Stimulated activated effector memory CD8-positive, alpha-beta T cell treated with anti-CD3 and anti-CD28 coated beads, Interleukin-12 subunit alpha, Interleukin-12 subunit beta, amount 100 ng/mL, for 72 hours (primary cell): ENCODE measurements at places on chromosomes 2 and 18.

- DNase-seq: no peak
These were observed 92.0 kb downstream of the NDUFA10 start for GRCh38 chr2:239932881-239933735.

DNA sequence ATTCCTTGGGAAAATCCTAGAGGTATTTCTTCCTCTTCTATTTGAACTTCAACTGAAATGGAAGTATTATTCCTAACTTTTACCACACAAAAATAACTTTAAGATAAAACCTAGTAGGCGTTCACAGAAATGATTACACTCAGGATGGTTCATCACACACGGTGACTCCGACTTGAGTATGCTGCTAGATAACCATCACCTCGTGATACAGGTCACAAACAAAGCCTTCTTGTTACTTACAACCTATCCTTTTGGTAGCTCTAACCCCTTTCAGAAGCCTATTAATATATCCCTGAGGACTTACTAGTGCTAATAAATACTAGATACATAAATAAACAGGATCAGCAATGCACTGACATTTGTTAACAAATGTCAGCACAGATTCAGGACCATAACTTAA, 101.0 kb upstream of the DNER start:
- DNase-seq: no peak

- no peak for DNase-seq
These were observed 178.0 kb downstream of the BABAM2 start for GRCh38 chr2:28068527-28068926.

DNA sequence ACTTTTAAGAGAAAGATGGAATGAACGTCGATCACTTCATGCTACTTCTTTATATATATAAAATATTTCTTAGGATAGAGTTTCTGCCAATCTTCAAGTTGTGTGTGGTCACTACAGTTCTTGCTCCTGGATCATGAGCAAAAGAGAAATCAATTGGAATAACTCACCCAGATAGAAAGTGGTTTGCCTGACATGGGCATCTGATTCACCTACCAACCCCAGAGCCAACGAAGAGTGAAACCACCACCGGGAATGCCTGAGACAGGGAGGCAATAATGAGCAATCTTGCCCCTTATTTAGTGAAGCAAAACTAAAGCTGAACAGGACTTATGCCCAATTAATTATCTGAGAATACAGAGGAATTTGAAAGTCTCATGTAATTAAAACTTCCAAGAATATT, 250.2 kb upstream of the REG3G start:
- no peak for DNase-seq

- DNase-seq: no peak
These were observed 303.9 kb downstream of the EIPR1 start for GRCh38 chr2:3073704-3074103.

GRCh38 chr2:46179037-46179621, 118.1 kb upstream of the EPAS1 start:
- DNase-seq: peak; percentile 62

GRCh38 chr2:240856151-240856980, 12.3 kb upstream of the AGXT start:
- no peak for DNase-seq

DNA sequence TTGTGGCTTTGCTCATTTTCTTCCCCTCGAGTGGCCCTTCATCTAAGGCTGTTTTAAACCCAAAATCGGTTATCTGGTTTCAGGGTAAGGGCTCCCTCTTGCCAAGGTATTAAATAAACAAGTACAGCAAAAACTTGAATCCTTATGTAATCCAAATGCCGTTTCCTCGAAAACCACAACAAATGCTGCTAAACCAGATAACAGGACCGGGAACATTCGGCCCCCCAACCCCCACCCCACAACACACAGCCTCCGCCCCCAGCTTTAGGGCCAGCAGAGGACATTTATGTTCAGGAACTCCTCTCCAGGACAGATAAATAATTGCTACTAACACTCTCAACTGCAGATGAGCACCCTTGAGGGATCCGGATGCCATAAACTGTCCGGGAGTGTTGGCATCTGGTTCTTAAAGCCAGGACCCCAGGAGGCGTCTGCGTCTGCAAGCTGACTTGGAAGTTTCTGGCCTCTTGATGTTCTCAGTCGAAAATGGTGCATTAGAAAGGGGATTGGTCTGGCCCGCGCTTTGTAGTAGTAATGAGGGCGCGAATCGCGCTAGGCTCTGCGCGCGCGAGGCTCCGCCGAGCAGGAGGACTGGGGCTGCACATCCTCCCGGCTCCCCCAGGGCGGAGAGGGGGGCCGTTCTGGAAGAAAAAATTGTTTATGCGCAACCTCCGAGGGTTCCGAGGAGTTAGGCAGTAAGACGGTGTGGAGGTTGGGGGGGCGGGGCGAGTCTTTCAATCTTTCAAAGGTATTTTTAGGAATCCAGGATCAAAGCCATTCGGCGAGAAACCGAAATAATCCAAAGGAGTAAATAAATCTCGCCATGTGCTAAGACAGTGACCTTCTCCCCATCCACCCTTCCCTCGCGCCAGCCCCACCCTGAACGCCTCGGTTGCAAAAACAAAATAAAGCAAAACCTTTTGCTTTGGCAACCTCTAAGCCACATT, 3.9 kb upstream of the ID2 start:
- DNase-seq: peak; percentile 64

GRCh38 chr18:13137670-13138419, 80.7 kb upstream of the LDLRAD4 start:
- no peak for DNase-seq

DNA sequence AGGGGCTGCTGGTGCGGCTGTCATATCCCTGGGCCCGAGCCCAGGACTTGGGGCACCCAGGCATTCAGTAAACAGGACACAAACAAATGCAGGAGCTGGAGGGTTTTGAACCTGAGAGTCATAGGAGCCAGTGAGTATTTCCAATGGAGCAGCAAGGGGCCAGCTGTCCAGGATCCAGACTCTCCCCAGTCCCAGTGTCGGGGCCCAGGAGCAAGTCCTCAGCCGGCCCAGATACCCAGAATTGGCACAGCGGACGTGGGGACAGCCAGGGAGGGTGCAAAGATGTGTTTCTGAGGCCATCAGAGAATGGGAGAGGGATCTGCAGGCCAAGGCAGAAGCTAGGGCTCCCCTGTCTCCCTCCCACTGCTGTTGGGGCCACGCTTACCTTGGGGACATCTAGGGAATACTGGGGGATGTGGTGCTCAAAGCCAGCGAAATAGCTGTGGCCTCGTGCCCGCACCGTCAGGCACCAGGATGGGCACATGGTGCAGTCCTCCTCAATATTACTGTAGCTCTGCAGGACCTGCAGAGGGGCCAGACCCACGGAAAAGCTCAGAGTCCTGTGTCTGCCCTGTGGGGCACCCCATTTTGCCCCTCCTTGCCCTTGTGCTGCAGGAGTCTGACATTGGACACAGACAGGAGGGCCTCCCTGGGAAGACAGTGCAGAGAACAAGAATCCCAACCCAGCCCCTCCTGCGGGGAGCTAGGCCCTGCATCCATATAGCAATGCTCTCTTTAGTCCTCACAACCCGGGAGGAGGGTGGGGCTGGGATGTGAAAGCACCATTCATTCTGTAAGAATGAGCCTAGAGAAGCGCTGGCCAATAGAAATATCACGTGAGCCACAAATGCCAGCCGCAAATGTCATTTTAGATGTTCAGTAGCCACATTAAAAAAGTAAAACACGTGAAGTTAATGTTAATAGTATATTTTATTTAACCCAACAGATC, 15.4 kb downstream of the CFAP65 start:
- no peak for DNase-seq

GRCh38 chr2:42969231-42970150, 177.1 kb upstream of the HAAO start:
- DNase-seq: no peak

- no peak for DNase-seq
These were observed 32.5 kb downstream of the KCTD1 start for GRCh38 chr18:26515643-26516487.

GRCh38 chr2:181754105-181754504, 73.8 kb upstream of the NEUROD1 start:
- no peak for DNase-seq

GRCh38 chr2:173059971-173060461, 15.6 kb upstream of the MAP3K20 start:
- DNase-seq: no peak

GRCh38 chr2:42385225-42385624, 24.2 kb upstream of the COX7A2L start:
- no peak for DNase-seq

GRCh38 chr2:55489467-55490062, 30.0 kb upstream of the CFAP36 start:
- no peak for DNase-seq

GRCh38 chr18:41146301-41146700, 808.7 kb upstream of the PIK3C3 start:
- DNase-seq: no peak

DNA sequence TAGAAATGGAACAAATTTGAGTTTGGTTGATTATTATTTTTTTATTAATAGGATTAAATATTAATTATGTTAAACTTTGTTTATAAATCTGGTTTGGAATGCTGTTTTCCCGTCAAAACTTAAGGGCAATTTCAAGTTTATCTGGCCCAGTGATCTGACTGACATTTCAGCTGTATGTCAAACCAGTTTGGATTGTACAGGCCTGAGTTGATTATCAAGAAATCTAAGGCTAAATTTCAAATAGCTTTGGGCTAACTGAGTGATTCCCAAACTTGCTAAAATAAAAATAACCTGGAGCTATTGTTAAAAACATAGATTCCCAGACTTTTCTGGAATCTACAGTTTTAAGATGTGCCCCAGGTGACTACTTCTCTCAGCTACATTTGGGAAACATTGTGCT, 65.9 kb upstream of the SPOPL start:
- DNase-seq: no peak

DNA sequence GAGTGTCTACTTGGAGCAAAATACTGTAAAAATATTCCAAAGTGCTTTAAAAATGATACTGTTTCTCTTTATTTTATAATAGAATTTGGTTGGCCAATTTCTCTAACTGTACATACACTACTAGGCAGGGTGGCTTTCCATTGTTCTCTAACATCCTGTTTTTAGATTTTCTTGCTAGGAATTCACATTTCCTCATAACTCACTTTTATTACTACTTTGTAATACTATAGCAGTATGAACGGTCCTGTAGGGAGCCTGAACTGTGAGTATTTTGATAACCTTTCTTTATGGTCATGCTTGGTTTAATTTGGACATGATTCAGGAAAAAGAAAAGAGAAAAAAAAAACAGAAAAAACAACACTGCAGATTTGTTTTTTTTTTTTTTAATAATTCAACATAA, 37.8 kb downstream of the GCG start:
- no peak for DNase-seq
